Left renal cortex interstitium (tissue), 4 donors: ENCODE measurements at places on chromosomes 16 and 17. TPM values are rescaled to one million over a fixed set of nuclear protein-coding genes. Genes with fewer than 3 reads are reported as not detected.
A peak's percentile ranks its signal among the peaks of the same experiment; 100 is the strongest.

DNA sequence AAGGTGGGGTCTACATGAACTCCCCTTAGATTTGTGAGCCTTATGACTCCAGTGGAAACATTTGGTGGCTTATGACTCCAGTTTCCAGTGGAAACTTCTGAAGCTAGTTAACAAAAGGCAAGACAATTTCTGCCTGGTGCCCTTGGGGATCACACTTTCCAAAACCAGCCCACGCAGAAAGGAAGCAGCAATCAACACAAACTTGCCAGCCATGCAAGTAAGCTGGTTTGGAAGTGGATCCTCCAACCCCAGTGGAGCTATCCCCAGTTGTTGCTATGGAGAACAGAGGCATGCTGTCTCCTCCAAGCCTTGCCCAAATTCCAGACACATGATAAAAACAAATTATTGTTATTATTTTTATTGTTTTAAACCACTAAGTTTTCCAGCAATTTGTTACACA lies 130.9 kb downstream of the CDH11 start:
- no peak for DNase-seq

DNA sequence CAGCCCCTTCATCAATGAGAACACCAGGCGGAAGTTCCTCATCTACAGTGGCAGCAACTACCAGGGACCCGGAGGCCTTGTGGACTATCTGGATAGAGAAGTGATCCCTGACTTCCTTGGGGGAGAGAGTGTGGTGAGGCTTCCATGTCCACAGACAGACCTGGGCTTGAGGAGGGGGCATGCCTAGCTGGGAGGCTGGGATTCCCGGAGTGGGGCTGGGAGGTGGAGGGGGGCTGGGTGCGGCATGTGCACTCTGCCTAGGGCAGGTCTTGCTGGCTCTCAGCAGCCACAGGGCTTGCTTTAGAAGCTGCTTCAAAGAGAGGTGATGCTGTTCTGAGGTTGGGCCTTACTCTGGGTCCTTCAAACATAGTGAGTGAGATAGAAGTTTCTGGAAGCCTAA lies 27.8 kb downstream of the NAGPA start:
- DNase-seq, result no peak

DNA sequence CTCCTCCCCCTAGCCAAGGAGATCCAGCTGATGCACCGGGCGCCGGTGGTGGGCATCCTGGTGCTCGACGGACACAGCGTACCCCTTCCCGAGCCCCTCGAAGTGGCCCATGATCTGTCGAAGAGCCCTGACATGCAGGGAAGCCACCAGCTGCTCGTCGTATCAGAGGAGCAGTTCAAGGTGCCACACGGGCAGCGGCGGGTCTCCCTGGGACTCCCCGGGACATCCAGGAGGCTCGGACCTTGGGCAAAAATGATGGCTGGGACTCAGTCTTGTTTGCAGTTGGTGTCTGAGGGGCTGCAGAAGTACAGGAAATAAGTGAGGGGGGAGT lies 15.8 kb upstream of the MYO15B start:
- DNase-seq, result no peak

HOXB1 gene
- polyA plus RNA-seq, result 0.58 TPM

DNA sequence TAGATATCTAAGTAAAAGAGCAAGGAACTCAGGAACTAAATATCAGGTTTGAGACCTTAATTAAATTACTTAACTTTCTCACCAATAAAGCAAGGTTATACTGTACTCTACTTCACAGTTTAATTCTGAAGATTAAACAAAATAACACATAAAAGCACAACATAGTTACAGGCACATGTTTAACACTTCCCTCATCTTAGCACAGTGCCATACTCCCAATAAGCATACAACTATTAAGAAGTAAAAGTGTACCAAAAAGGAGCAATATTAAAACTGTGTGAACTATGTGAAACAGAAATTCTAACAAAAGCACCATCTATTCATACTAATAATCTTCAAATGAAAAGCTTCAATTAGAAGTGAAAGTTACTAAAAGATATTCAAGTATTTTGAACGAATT lies 2.2 kb downstream of the APPBP2 start:
- no peak for DNase-seq

GRCh38 chr16:69775563-69775962 lies 13.4 kb downstream of the WWP2 start:
- no peak for DNase-seq

GRCh38 chr16:16915771-16916170 lies 536.8 kb downstream of the NPIPA7 start:
- no peak for DNase-seq

ABCC12 gene
- not detected for polyA plus RNA-seq

DNA sequence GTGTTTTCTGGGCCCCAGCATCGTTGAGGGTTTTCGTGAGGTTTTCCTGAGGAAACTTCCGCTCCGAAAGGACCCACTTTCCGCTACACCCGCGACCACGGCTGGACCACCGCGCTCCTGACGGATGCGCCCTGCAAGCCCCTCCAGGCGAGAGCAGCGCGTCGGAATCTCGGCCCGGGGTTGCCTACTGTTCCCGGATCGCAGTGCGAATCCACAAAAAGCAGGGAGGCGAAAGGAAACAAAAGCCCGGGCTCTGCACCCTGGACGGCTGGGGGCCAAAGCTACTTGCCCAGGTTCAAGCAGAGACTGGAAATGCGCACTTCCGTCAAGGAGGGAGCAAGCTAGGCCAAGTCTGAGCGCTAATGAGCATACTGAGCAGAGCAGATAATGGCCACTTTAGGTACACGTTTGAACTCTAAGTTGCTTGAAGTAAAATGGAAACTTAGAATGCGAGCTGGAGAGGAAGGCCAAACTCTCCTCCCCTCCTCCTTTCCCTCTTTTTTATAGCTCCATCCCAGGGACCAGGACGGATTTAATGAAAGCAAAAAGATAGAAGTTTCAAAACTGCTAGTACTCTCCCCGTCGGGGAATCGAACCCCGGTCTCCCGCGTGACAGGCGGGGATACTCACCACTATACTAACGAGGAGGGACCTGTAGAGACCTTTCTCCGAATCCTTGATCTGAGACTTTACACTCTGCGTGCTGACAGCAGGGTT lies 11.4 kb upstream of the AURKB start:
- DNase-seq, result peak; percentile 89

TBX4 gene
- 0.23 TPM for polyA plus RNA-seq

GRCh38 chr17:75481194-75482068 lies 25.0 kb downstream of the TMEM94 start:
- no peak for DNase-seq

PRSS22 gene
- 7.6 TPM for polyA plus RNA-seq

DNA sequence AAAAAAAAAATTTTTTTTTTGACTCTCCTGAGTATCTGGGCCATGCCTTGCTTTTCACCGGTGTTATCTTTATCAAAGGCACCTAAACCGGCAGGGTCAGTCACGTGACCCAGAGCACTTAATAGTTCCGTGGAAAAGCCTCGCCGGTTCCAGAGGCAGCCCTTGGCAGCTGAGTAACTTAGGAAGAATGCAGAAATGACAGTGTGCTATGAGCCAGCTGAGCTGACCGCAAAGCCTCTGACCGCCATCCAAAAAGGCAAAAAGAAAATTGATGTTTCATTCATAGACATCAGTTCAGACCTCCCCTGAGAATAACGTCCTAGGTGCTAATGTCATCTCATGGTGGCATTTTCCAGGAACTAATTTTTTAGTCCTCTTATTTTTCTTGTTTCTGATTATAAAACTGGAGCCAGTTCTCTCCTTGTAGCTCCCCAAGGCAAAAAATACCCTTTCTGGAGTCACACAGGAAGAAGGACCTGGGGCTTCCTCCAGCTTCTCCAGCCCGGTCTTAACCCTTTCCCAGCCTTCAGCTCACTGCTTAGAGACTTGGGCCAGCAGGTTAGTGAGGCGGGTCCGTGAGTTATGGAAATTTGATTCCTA lies 122.6 kb downstream of the SOCS1 start:
- DNase-seq, result peak; percentile 63

RNF40 gene
- 130 TPM for polyA plus RNA-seq

DNA sequence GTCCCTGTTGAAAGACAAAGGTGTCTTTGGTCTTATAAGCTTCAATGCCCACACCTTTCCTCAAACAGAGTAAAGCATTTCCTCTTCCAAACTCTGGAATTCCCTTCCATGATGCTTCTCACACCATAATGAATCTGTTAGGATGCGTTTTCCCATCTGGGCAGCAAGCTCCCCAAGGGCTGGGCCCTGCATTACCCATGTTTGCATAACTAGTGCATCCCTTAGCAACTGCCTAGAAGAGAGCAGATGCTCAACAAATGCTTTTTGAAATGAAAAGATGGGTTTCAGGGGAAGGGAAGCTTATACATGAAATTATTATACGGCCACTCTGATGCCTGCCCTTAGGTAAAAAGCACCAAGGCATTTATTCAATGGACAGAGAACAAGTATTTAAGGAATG lies 124.5 kb upstream of the CCL2 start:
- no peak for DNase-seq

- DNase-seq, result no peak
These were observed 6.7 kb downstream of the PLA2G15 start for GRCh38 chr16:68251832-68252231.

CCDC144A gene
- polyA plus RNA-seq, result 0.68 TPM

TMIGD1 gene
- polyA plus RNA-seq, result 1.2 TPM

BRIP1 gene
- 11.8 TPM for polyA plus RNA-seq

TP53TG3B gene
- polyA plus RNA-seq, result not detected

DNA sequence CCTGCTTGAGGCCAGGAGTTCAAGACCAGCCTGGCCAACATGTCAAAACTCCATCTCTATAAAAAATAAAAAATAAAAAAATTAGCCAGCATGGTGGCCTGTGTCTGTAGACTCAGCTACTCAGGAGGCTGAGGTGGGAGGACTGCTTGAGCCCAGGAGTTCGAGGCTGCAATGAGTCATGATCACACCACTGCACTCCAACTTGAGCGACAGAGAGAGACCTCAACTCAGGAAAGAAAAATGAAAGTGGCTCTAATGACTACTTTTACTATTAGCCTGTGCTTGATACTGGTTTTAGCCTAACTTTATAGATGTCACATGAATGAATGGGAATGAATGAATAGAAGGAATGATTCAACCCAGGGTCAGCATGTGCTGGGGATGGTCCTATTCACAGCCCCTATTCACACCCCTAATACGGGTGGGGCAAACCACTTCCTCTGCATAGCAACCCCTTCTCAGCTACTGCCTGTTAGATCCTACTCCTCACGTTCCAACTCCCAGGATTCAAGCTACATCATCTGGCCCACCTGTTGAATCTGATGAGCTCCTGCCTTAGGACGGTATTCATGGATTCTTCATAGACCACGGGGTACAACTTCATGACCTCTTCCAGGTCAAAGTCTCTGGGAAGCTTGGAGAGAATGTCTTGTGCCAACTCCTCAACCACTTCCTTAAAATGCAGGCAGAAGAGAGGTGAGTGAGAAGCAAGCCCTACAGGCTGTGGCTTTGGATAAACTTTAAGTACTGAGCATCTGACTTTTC lies 40.5 kb downstream of the LYRM1 start:
- DNase-seq, result no peak

GRCh38 chr17:58247511-58248363 lies 9.4 kb downstream of the LPO start:
- no peak for DNase-seq
